ENCODE measurements at places on chromosomes 3 and 15.

DNA sequence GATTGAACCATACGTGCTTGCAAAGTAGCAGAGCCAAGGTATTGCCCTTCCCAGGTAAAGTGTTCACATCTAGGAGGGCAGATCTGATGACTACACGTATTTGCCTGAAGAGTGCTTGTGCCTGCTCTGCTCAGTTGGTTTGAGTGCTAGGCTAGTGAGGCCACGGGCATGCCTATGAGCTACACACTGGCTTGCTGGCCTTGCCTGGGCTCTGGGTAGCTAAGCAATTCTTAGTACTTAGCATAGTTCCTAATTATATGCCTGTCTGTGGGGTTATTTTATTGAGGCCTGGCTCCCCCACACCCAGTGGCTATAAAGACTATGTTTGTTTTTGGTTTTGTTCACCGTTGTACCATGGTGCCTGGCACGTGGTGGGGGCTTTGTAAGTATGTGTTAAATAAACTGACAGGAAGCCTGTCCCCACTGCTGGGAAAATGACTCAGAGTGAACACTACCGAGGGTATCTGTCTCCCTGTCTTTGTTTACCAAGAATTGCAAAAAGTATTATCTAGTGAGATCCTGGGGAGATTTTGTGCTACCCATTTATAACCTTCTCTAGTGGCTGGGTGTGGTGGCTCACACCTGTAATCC, 72.1 kb upstream of the ETV5 start:
- DNase-seq: no peak

GRCh38 chr3:188581792-188582191, 427.8 kb downstream of the LPP start:
- DNase-seq: no peak

- DNase-seq: no peak
Observed at GRCh38 chr15:36644191-36644896, 64.9 kb downstream of the CDIN1 start.

DNA sequence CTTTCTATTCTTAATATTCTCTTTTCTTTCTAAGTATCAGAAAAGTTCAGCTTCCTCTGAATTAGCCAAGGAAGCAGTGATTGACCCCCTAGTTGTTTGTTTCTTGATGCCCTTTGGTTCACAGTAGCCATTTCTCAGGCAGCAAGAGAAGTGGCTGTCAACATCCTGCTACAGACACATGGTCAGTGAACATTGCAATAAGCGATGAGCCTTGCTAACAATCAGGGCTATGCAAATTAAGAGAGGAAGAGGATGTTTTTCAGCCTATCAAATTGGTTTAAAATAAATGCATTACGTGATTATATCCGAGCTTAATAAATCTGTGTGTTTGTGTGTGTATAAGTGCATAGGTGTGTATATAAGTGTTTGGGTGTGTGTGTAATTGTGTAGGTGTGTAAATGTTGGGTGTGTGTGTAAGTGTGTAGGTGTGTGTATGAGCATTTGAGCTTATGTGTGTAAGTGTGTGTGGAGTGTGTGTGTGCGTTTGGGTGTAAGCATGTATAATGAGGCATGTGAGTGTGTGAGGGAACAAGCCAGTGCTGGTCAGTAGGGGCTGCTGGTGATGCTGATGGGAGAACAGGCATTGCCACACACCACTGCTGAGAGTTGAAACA, 78.1 kb upstream of the XCR1 start:
- DNase-seq: no peak

- DNase-seq: no peak
Observed at GRCh38 chr15:50339717-50340116, 15.3 kb downstream of the GABPB1 start.

GRCh38 chr15:59116141-59116540, 11.2 kb downstream of the CCNB2 start:
- DNase-seq: no peak

- no peak for DNase-seq
Observed at GRCh38 chr15:66714543-66714981, 12.5 kb downstream of the SMAD6 start.

GRCh38 chr3:988785-989184, 104.0 kb upstream of the CNTN6 start:
- no peak for DNase-seq

DNA sequence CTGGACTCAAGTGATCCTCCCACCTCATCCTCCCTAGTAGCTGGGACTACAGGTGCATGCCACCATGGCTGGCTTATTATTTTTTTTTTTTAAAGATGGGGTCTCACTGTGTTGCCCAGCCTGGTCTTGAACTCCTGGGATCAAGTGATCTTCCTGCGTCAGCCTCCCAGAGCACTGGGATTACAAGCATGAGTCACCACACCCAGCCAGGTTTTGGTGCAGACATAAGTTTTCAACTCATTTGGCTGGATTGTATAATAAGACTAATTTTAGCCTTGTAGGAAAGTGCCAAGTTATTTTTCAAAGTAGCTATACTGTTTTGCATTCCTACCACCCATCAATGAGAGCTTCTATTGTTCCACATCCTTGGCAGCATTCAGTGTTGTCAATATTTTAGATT, 32.1 kb downstream of the BUB1B start:
- no peak for DNase-seq

GRCh38 chr15:91469632-91470567, 369.8 kb downstream of the SV2B start:
- DNase-seq: no peak

DNA sequence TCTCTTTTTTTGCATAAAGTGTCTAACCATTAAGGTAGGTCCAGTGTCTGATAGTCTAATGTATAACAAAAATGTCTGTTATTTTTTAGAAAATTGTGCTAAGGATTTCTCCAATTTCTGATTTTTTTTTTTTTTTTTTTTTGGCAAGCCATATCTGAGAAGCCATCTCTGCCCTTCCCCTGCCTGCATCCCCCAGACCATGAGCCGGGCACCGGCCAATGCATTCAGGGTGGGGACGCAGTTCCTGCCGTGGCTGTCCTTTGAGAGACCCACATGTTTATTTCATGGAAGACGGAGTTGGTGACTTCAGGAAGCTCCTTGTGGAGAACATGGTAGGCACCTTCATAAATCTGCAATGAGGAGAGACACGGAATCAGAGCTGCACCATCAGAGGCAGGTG, 19.2 kb downstream of the ABTB1 start:
- DNase-seq: no peak

- no peak for DNase-seq
Observed at GRCh38 chr3:55283441-55283925, 203.6 kb downstream of the WNT5A start.

DNA sequence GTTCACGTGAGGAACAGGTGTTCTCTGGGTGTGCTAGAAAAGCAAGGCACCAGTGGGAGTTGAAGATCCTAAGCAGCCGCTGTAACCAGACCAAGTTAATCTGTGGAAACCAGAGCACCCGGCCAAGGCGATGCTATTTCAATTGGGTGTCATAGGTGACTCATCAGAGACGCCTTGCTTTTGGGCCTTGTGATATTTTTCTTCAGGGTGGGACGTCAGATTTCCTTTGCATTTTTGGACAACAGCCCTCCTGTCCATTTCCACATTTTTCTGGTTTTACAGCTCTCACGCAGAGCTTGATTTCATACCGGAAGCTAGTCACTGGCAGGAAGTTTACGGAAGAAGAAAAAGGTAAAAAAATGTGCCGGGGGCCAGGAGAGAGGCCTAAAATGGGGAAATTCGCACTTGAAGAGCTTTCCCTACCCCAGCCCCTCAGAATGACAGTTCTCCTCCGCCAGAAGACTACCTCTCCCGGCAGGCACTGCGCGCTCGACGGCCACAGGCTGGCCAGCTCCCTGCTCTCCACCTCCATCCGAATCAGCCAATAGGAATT, 471 bp upstream of the KBTBD8 start:
- DNase-seq: peak; percentile 23

- DNase-seq: no peak
Observed at GRCh38 chr3:180624714-180625113, 22.8 kb downstream of the TTC14 start.

GRCh38 chr3:158863247-158863646, 61.4 kb downstream of the MFSD1 start:
- no peak for DNase-seq

GRCh38 chr3:144119633-144120032, 148.0 kb downstream of the DIPK2A start:
- DNase-seq: no peak

GRCh38 chr15:65818927-65819562, 27.0 kb upstream of the DENND4A start:
- DNase-seq: no peak

DNA sequence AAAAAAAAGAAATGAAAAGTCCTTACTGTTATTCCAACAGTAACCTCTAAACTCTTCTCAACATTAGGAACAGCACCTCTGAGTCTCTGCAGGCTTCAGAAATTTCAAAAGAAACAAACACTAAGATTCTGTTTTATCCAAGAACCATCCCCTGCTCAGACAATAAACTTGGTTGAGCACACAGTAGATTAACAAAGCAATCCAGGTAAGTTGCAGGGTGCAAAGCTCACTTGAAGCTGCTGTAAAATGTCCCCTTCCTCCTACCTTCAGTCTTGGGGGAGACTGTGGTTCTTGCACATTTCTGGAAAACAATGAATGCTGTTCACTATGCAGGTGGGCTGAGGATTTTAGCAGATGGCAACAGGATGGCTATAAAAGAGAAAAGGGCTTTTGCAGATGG, 484.1 kb downstream of the IGSF11 start:
- DNase-seq: no peak

- no peak for DNase-seq
Observed at GRCh38 chr15:55289011-55289745, 435 bp downstream of the RAB27A start.

DNA sequence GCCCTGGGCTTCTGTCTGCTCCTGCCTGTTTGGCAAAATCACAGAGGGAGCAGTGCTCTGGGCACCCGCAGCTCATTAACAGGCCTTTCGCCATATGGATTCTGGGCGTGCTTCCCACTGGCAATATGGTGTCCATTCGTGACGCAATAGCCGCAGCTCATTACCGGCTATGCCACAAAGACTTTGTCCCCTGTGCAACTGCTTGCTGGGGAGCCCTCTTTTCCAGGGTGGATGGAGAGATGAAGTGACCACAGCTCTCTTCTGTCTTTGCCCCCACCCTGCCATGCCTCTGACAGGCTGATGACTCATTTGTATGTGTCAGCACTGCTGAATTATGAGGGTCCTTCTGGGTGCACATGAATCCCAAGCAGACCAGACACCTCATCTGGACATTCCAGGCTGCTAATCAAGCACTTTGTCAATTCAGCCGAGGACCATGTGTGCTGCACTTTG, 214.3 kb upstream of the FEZF2 start:
- DNase-seq: no peak

DNA sequence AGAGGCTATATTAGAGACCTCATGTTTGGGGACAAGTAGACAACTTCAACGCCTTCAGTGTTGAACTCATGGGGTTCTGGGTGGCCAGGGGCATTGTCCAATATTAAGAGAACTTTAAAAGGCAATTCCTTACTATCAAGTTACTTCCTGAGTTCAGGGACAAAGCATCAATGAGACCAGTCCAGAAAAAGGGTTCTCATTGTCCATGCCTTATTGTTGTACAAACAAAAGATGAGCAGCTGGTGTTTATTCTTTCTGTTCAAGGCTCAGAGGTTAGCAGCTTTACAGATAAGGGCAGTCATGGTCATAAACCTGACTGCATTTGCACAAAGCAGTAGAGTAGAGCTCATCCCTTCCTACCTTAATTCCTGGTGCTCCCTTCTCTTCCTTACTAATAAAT, 18.5 kb upstream of the PDHB start:
- DNase-seq: no peak

GRCh38 chr3:11601446-11602238, 42.1 kb downstream of the VGLL4 start:
- no peak for DNase-seq

- DNase-seq: no peak
Observed at GRCh38 chr3:149314807-149315578, 18.4 kb downstream of the TM4SF18 start.

DNA sequence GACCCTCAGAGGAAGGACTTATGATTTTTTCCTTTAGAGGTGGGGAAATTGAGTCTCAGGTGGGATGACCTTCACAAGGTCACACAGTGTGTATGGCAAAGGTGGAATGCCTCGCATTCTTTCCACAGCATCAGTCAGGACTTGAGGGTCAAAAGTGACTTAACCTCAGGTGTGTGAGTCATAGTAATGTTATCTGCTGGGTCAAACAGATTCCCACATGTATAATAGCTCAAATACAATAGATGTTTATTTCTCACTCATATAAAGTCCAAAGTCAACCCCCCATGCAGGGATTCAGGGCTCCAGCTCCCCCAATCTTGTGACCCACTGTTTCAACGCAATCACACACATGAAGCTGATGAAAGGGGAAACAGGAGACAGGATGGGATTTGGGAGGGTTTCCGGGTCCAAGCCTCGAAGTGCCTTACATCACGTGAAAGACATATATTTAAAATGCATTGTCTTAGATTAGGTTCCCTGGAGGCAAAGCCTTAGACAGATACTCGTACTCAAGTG, 34.0 kb upstream of the CCDC174 start:
- DNase-seq: no peak

GRCh38 chr15:48458876-48459275, 127.6 kb downstream of the DUT start:
- DNase-seq: no peak

GRCh38 chr3:189629803-189630455, 1.3 kb upstream of the TP63 start:
- DNase-seq: no peak

GRCh38 chr15:80563372-80563997, 131.6 kb upstream of the ABHD17C start:
- DNase-seq: no peak

- DNase-seq: no peak
Observed at GRCh38 chr3:170739410-170739809, 130.6 kb downstream of the RPL22L1 start.
